ENCODE measurements at places on chromosomes 7 and 10.

- no peak for DNase-seq
Measured at GRCh38 chr10:86018735-86019058, 347.9 kb downstream of the GRID1 start.

- no peak for DNase-seq
Measured at GRCh38 chr10:1687623-1688150, 49.6 kb downstream of the ADARB2 start.

DNA sequence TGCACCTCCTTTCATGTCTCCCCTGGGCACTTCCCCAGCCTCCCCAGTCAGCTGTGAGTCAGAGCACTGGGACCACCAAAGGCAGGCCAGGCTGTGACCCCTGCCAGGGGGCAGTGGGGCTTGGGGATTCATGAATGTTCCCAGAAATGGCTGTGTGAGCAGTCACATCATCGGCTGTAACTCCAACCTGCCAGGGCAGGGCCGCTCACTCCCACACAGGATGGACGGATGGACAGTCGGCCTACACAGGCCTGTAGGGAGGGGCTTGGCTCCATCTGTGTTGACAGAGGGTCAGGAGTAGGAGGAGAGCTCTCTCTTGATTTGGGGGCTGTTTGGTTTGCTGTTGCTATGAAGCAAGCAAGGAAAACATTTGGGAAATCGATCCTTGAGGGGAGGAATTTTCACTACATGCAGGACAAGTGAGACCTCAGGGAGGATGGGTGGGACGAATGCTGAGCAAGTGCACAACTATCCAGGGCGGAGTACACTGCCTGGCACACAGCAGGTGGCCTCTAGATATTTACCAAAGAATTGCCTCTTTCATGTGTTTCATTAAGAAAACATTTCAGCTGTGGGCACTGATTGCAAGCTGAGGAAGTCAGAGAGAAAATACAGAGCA lies 2.9 kb upstream of the IGFBP1 start:
- no peak for DNase-seq

GRCh38 chr10:132185601-132186487 lies 904 bp upstream of the DPYSL4 start:
- no peak for DNase-seq

- DNase-seq: no peak
Measured at GRCh38 chr10:14751921-14752320, 22.8 kb downstream of the FAM107B start.

GRCh38 chr10:80520661-80521470 lies 16.8 kb upstream of the SH2D4B start:
- DNase-seq: no peak

- no peak for DNase-seq
Measured at GRCh38 chr10:129004398-129004797, 462.6 kb upstream of the MGMT start.

DNA sequence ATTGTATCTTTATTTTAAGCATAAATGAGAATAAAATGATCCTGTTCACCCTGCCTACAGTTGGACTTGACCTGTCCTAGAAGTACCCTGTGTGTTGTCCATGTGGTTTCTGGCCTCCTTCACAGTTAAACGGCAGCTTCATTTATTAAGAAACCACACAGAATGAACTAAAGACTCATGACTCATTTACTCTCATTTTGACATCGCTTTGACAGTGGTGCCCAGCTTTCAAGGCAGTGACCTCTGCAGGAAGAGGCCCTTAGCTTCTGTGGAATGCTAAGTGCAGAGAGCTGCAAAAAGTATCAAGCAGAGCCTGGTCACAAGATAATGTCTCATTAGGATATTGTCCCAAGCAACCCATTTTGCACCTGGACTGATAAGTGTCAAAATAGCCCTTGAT lies 93.4 kb downstream of the AVL9 start:
- no peak for DNase-seq

DNA sequence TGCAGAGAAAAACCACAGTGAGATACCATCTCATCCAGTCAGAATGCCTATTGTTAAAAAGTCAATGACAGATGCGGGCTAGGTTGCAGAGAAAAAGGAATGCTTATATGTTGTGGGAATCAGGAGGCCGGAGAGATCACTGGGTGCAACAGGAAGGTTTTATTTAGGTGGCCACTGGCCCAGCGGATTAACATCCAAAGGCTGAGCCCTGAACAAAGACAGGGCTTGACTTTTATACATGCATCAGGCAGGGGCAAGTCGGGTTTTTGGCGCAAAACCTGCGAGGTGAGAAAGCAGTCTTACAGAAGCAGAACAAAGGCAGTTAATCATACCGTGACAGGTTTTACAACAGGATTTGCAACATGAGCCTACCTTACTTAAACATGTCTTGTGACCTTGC lies 620 bp downstream of the ZNF117 start:
- DNase-seq: no peak

DNA sequence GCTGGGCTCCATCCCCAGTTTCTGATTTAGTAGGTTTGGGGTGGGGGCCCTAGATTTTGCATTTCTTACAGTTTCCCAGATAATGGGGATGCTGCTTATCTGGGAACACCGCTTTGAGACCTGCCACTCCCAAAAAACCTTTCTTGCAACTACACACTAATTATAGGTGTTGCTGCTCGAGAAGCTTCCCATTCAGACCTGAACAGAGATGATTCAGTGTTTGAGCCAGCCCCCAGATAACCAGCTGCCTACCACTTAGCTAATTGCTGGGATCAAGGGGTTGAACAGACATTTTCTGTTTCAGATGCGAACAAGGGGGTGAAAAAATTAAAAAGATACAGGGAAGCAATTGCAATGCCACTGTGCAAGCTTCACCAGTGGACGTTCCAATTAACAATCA lies 448.5 kb downstream of the KCNMA1 start:
- DNase-seq: no peak

DNA sequence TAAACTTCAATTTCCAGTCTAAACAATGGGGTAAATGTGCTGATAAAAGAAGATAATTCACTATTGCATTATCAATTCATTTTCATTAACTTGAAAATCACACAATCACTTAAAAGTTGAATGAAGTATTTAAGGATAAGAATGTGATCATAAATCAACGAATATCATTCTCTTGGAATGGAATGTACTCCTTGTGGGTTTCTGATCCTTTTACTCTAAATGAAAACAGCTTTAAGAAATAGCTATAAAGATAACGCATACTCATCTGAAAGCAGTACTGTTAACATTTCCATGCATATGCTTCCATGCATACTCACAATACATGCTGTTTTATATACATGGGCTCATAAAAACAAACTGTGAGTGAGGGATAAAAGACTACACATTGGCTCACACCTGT lies 108.8 kb downstream of the ATE1 start:
- no peak for DNase-seq

- DNase-seq: no peak
Measured at GRCh38 chr10:16789261-16789660, 28.0 kb downstream of the RSU1 start.

GRCh38 chr7:11078247-11078834 lies 104.7 kb downstream of the PHF14 start:
- no peak for DNase-seq

- DNase-seq: no peak
Measured at GRCh38 chr10:21285742-21286331, 239.6 kb downstream of the SKIDA1 start.

GRCh38 chr10:34565934-34566333 lies 249.2 kb downstream of the PARD3 start:
- no peak for DNase-seq

DNA sequence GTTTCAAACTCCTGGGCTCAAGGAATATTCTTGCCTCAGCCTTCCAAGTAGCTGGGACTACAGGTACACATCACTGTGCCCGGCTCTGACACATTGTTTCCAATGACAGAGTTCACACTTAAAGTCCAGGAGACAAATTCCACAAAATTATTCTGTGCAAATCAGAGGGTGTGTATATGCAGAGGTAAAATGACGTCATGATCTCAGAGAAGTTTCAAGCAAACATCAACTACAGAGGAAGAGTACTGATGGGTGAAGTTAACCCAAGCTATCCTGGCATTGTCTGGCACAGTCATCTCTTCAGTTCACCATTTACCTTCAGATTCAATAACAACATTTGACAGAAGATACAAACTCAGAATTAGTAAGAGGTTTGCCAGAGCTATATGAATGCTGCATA lies 388.9 kb downstream of the HPSE2 start:
- no peak for DNase-seq

DNA sequence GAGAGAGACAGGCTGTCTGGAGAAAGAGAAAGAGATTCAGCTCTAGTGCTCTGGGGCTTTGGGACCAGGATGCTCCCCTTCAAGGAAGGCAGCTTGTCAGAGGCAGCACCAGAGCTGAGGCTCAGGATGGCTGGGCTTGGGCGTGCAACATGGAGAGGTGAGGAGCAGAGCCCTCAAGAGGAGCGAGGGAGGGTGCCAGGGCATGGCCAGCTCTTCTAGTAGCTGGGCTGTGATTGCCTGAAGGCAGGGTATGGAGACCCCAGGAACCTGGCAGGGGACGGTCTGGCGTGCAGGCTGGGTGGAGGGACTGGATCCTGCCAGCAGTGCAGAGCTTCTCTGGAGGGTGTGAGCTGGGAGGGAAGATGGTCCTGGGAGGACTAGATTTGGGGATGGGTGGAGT lies 40.2 kb downstream of the ANTXRL start:
- DNase-seq: no peak

Data from activated CD8-positive, alpha-beta memory T cell treated with anti-CD3 and anti-CD28 coated beads for 1 hour (primary cell).